Activated T-helper 1 cell treated with anti-CD3 and anti-CD28 coated beads, Interleukin-2, amount 50 U/mL, for 16 hours (primary cell): ENCODE measurements at places on chromosomes 7 and 10.

DNA sequence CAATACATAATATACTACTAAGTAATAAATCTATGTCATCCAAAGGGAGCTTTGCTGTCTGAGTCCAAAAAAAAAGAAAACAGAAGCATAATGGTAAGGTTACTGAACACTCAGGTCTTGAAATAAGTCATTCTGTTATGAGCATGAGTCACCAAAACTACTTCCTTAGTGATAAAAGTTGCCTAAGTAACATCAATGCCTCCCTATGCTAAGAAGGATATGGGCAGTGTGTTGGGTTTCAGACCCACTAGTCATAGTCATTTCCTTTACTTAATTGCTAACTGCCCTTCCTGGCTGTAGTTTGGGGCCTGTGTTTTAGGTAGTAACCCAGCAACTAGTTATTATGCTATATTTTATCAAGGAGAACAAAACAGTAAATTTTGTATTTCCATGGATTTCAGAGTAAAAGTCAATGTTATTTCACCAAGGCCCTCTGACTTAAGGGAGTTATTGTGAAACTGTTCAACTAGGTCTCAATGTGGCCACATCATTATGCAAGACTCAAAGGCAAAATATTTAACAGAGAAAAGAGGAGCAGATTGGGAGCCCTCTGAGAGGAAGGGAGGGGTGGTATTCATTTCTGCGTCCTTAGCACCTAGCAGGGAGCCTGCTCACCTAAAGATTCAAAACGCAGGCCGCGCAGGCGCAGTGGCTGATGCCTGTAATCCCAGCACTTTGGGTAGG lies 11.7 kb upstream of the VIM start:
- DNase-seq = no peak

DNA sequence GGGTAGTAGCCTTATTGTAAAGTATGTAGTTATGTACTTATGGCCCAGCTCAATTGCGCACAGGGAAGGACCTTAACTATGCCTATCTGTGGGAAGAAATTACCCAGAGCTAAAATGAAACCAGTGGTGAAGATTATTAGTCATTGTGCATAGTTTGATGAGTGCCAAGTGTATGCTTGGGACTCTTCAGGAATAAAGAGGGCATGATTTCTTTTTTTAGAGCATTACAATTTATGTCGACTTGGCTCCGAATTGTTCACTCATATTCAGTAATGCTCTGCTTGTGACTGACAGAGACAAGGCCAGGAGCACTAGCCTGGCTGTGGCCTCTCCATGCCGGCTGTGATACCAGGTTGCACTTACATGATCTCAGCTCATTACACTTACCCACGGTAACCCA lies 269.5 kb downstream of the TRIL start:
- DNase-seq = no peak

DNA sequence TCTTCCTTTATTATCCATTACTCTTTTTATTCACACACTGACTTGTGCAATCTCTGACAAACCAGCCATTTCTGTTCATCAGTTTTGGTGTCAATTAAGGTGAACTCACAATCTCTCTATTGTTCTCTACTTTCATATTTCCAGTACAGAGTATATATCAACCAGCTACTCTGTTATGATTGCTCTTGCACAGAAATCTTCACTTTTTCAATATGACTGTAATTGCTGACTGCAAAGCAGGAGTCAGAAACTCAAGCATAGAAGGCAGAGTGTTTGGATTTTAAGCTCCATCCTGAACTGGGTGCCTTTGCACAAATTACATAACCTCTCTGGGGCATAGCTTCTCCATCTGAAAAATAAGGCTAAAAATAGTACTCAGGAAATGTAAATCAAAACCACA lies 1042.0 kb downstream of the GRM8 start:
- DNase-seq = no peak

DNA sequence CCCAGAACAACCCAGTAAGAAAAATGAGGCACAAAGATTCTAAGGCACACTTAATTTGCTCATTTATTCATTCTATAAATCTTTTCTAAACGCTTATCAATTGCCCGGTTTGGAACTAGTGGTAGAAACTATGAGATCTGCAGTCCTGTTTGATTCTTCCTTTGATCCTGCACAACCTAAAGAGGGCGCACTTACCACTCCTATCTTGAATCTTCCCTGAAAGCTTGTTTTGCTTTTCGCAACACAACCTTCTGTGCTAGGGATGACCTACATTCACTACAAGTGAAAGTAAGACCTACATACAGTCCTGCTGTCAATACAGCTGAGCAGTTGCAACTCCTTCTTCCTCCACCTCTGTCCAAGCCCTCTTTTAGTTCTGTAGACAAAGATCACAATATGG lies 12.6 kb upstream of the ARL4A start:
- DNase-seq = no peak

DNA sequence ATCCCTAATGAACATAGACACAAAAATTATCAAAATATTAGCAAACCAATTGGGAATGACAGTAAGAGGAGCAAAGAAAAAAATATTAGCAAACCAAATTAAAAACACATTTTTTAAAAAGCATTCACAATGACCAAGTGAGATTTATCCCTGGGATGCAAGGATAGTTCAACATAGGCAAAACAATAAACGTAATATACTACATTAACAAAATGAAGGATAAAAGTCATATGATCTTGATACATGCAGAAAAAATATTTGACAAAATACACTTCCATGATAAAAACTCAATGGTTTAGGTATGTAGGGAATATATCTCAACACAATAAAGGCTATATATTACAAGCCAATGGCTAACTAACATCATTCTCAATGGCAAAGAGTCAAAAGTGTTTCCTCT lies 83.3 kb downstream of the CRPPA start:
- DNase-seq = no peak

DNA sequence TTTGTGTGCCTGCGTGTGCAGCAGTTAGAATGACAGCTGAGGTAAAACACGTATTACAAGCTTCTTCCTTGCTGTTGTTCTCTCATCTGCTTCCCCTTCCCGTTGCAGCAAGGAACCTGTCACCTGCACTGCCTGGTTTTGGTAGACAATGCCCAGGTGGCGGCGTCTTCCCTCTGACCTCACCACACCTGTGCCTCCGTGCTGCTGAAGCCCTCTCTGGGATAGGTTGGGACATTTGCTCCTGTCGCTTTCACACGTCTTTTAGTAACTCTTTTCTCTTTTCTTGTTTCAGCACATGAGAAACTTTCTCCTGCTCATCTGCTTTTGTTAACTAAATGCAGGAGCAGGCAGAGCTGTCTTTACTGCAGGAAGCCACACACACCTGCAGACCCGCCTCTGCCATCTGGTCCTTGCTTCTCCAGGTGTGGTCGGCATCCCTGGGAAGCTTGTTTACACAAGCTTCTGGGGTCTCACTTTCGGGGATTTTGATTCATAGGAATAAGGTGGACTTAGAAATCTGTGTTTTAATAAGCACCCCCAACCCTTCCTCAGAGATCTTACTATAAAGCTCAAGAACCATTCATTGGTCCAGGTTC lies 60.7 kb upstream of the EXOC6 start:
- no peak for DNase-seq

DNA sequence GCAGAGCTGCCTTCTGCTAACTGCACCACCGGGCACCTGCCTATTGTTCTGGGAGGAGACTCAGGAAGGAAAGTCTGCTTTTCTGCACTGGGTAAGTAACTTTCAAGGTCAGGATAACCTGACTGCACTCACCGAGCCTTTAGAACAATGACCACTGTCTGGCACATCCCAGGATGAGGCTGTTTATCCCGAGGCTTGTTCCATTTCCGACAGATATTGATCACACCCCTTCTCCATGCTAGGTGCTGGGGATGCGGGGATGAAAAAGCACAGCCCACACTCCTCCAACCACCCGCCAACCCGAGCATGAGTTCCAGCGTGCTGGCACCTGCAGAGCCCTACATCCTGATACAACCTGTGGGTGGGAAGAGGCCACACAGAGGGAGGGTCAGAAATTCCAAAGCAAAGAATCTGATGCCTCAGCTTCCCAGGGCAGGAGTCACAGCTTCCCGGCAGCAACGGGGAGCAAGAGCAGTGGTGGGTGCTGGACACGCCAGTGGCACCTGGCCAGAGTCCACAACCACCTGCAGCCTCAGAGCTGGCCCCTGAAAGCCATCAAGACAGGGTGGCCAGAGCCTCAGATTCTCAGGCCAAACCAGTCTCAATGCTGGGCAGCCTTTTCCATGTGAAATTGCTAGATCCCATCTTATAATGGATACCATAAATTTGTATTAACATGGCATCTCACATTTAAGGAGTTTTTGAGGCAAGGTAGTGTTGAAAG lies 34.9 kb upstream of the CNPY1 start:
- no peak for DNase-seq

- no peak for DNase-seq
Measured at GRCh38 chr10:69644658-69645295, 14.7 kb downstream of the FAM241B start.

- DNase-seq = no peak
Measured at GRCh38 chr7:78185149-78185745, 386.7 kb downstream of the PHTF2 start.

DNA sequence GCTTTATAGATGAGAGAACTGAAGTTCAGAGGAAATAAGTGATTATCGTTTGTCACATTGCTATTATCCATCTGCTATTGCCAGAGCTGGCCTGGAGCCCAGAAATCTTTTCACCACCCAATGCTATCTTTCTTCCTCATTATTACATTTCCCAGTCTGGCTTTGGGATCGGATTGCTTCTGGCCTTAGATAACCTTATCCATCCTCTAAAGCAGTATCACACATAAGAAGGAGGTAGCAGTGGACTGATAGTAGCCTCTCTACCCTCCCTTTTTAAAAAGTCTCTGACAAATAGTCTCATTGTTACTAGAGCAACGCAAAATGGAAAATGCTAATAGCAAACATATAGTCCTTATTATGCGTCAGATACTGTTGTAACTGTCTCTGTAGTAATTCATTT lies 1.3 kb upstream of the CLDN12 start:
- no peak for DNase-seq

GRCh38 chr10:49220031-49220430 lies 31.8 kb upstream of the TMEM273 start:
- DNase-seq = no peak

GRCh38 chr10:71719042-71719441 lies 536 bp downstream of the C10orf105 start:
- DNase-seq = no peak

- DNase-seq = no peak
Measured at GRCh38 chr10:3427347-3427746, 254.8 kb upstream of the PITRM1 start.

DNA sequence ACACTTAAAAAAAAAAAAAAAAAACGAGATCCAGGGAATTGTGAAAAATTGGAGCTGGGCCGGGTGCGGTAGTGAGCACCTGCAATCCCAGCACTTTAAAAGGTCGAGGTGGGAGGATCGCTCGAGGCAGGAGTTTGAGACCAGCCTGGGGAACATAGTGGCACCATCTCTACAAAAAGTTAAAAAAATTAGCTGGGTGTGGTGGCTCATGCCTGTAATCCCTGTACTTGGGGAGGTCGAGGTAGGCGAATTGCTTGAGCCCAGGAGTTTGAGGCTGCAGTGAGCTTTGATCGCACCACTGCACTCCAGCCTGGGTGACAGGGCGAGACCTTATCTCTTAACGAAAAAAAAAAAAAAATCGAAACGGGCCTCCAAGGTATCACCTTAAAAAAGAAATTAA lies 2.0 kb downstream of the CLDN4 start:
- no peak for DNase-seq

- DNase-seq = no peak
Measured at GRCh38 chr10:10007957-10008356, 1009.7 kb upstream of the CELF2 start.

GRCh38 chr10:11475831-11476434 lies 135.5 kb downstream of the USP6NL start:
- DNase-seq = no peak

DNA sequence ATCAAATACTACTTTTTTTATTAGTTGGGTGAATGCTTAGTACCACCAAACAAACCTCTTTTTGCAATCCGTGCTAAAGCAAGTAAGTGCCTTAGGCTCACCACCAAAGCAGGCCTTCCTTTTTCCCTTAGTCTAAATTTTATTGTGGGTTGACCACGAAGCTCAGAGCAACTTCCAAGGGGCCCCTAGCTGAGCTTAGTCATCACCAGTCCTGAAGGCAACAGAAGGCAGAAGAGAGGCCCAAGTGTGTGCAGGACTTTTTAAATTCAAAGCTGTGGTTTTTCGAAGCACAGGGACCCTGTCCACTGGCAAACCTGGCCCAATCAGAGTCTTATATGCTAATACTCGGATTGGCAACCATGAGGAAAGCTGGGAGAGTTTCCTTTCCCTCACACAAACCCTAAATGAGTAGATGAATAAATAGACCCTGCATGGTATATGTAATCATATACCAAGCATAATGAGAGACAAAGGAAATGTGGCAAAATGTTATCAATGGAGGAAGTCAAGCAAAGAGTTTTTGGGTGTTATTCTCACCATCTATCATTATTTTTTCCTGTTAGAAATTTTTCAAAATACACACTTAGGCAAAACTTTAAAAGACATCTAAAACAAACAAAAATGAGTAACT lies 453.2 kb upstream of the GALNT17 start:
- DNase-seq = no peak

DNA sequence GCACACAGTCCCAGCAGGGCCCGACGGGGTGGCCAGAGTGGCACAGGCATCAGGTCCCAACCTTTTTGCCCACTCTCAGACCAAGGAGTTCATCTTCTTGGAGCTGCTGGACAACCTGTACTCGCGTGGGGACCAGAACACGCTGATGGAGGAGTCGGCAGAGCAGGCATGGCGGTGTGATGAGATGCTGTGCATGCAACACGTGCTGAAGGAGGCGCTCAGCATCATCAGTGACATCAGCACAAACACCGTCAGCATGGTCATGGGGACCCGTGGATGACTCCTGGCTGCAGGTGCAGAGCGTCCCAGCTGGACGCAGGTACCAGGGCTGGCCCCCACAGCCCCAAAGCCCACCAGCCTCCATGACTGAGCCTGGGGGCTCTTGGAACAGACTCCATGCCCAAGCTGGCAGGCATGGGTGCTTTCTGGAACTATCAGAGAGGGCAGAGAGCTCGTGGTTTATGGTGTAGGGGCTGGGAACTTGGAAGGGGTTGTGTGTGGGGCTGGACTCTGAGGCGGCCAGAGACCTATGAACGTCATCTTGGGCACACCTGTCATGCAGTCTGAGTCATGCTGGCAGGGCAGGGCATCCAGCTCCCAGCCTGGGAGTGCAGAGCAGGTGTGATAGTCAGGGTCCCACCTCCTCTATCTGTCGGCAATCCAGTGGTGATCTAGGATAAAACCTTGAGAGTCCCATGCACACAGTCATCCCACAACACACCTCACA lies 8.2 kb upstream of the MTPAP start:
- DNase-seq = no peak

- no peak for DNase-seq
Measured at GRCh38 chr10:80529604-80530003, 8.1 kb upstream of the SH2D4B start.

GRCh38 chr10:531541-531940 lies 157.9 kb downstream of the DIP2C start:
- no peak for DNase-seq
